ENCODE measurements at places on chromosomes 12 and 14. TPM values are rescaled to one million over a fixed set of nuclear protein-coding genes. Genes with fewer than 3 reads are reported as not detected.

The MGAT4C gene
- 0.37 TPM for total RNA-seq

The CIT gene
- total RNA-seq: 1.8 TPM

The WNT1 gene
- not detected for total RNA-seq

The NTS gene
- total RNA-seq: 0.26 TPM

The GARIN6 gene
- not detected for total RNA-seq

The NPAS3 gene
- 0.23 TPM for total RNA-seq

The HCAR3 gene
- total RNA-seq: not detected

Measured in right lobe of liver (tissue), 6 donors.